ENCODE measurements at places on chromosomes 16 and 17.

DNA sequence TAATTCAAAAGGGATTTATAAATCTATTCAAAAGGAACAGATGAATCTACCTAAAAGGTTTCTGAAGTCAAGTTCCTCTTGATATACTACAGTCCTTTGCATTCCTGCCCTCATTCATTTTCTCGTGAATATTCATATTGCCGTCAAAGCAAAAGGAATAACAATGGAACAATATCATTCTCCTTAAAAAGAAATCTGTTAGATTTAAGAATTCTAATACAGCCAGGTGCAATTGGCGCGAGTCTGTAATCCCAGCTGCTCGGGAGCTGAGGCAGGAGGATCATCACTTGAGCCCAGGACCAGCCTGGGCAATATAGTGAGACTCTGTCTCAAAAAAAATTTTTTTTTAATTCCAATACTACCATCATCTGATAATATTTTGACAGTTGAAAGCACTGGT lies 130.3 kb downstream of the BRIP1 start:
- H3K27me3 ChIP-seq: no peaks in the 10 kb centered on the region
- H3K4me1 ChIP-seq: no peaks in the 10 kb centered on the region

GRCh38 chr17:43530288-43531081 lies 15.7 kb downstream of the ETV4 start:
- H3K4me3 ChIP-seq: no peak overlapping the region
- no peaks in the 10 kb centered on the region for H3K27me3 ChIP-seq
- H3K27ac ChIP-seq: no peak overlapping the region
- no peaks in the 10 kb centered on the region for H3K4me1 ChIP-seq
- DNase-seq: no peak

DNA sequence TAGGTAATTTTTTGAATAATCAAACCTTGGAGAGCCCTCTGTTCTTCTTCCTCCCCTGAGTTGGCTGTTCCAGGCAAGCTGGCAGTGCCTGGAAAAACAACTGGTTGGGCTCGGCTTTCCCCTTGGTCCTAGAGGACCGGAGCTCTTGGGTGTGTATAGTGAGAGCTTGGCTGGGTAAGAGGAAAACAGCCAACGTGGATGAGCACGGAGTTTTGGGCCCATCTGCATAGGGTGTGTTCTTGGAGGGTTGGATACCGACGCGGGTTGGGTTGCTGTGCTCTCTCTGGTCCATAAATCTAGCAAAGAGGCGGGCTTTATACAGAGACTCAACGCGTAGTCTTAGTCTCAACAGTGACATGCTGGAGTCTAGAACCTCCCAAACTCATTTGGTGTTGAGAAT lies 23.2 kb downstream of the ITGB3 start:
- DNase-seq: no peak
- no peak overlapping the region for H3K4me3 ChIP-seq
- H3K27ac ChIP-seq: no peak overlapping the region
- H3K27me3 ChIP-seq: no peaks in the 10 kb centered on the region
- H3K4me1 ChIP-seq: no peaks in the 10 kb centered on the region
- H3K36me3 ChIP-seq: no peaks in the 10 kb centered on the region

GRCh38 chr16:1037394-1038257 lies 34.9 kb upstream of the SSTR5 start:
- no peak overlapping the region for H3K4me3 ChIP-seq
- no peaks in the 10 kb centered on the region for H3K4me1 ChIP-seq
- no peak overlapping the region for H3K27ac ChIP-seq
- no peaks in the 10 kb centered on the region for H3K27me3 ChIP-seq

DNA sequence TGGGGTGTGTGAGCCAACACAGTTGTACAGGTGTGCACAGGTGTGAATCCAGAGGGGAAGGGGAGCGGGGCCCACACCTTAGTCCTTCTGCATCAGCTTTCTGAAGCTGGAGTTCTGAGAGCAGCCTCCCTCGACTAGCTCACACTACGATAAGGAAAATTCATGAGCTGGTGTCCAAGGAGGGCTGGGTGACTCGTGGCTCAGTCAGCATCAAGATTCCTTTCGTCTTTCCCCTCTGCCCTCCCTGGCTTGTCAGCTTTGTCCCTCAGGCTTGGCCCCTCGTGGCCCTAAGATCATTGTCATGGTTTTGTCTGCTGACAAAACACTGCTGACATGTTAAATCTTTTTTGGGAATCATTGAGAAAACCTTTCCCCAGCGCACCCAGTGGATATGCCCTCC lies 47.5 kb downstream of the OR1D5 start:
- no peaks in the 10 kb centered on the region for H3K27me3 ChIP-seq
- H3K27ac ChIP-seq: no peak overlapping the region
- H3K4me1 ChIP-seq: no peaks in the 10 kb centered on the region
- peaks cover 59% of the 10 kb centered on the region for H3K36me3 ChIP-seq
- H3K4me3 ChIP-seq: no peak overlapping the region
- no peak for DNase-seq

DNA sequence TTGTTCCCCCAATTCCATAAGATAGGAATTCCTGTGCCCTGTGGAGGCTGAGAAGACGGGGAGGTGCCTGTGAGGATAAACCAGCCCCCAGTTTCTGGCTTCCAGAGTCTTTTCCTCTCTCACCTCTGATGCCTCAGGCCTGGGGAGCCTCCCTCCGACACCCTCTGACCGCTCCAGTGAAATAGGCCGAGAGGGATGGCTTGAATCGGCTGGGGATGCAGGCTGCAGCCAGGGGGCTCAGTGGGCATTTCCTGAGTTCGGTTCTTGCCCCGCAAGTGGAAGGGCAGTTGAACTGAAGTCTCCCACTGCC lies 339.4 kb downstream of the SEC14L1 start:
- H3K27ac ChIP-seq: peak overlapping the region; percentile 51
- peaks cover 77% of the 10 kb centered on the region for H3K4me1 ChIP-seq
- DNase-seq: no peak
- no peaks in the 10 kb centered on the region for H3K27me3 ChIP-seq
- H3K36me3 ChIP-seq: peaks cover 61% of the 10 kb centered on the region

- H3K4me1 ChIP-seq: no peaks in the 10 kb centered on the region
- no peak overlapping the region for H3K27ac ChIP-seq
- DNase-seq: no peak
- peaks cover 6% of the 10 kb centered on the region for H3K27me3 ChIP-seq
- H3K4me3 ChIP-seq: no peak overlapping the region
- H3K36me3 ChIP-seq: no peaks in the 10 kb centered on the region
Measured at GRCh38 chr16:75781683-75782343, 55.5 kb upstream of the CPHXL start.

- DNase-seq: no peak
- H3K4me1 ChIP-seq: no peaks in the 10 kb centered on the region
- peaks cover 82% of the 10 kb centered on the region for H3K36me3 ChIP-seq
- no peaks in the 10 kb centered on the region for H3K27me3 ChIP-seq
Measured at GRCh38 chr17:67121316-67121891, 77.0 kb downstream of the CACNG1 start.

GRCh38 chr17:69763503-69763902 lies 311.5 kb upstream of the KCNJ16 start:
- no peak overlapping the region for H3K4me3 ChIP-seq
- no peak overlapping the region for H3K27ac ChIP-seq
- H3K36me3 ChIP-seq: no peaks in the 10 kb centered on the region
- H3K27me3 ChIP-seq: no peaks in the 10 kb centered on the region

GRCh38 chr17:30278032-30278431 lies 13.7 kb downstream of the BLMH start:
- H3K36me3 ChIP-seq: peaks cover 45% of the 10 kb centered on the region
- no peaks in the 10 kb centered on the region for H3K27me3 ChIP-seq
- DNase-seq: peak; percentile 23
- H3K4me1 ChIP-seq: no peaks in the 10 kb centered on the region
- H3K27ac ChIP-seq: no peak overlapping the region

GRCh38 chr17:34397265-34397664 lies 34.2 kb upstream of the CCL1 start:
- no peaks in the 10 kb centered on the region for H3K36me3 ChIP-seq
- no peak for DNase-seq
- no peaks in the 10 kb centered on the region for H3K4me1 ChIP-seq
- H3K4me3 ChIP-seq: no peak overlapping the region

GRCh38 chr17:78853926-78854394 lies 13.3 kb upstream of the USP36 start:
- H3K4me3 ChIP-seq: no peak overlapping the region
- DNase-seq: no peak
- H3K4me1 ChIP-seq: no peaks in the 10 kb centered on the region
- H3K27me3 ChIP-seq: no peaks in the 10 kb centered on the region
- no peaks in the 10 kb centered on the region for H3K36me3 ChIP-seq
- H3K27ac ChIP-seq: no peak overlapping the region

GRCh38 chr16:873889-874288 lies 73.4 kb upstream of the GNG13 start:
- H3K36me3 ChIP-seq: no peaks in the 10 kb centered on the region
- no peaks in the 10 kb centered on the region for H3K4me1 ChIP-seq
- no peak overlapping the region for H3K4me3 ChIP-seq
- no peak overlapping the region for H3K27ac ChIP-seq

- H3K27me3 ChIP-seq: peaks cover 2% of the 10 kb centered on the region
- no peaks in the 10 kb centered on the region for H3K36me3 ChIP-seq
- no peak for DNase-seq
- no peaks in the 10 kb centered on the region for H3K4me1 ChIP-seq
- H3K4me3 ChIP-seq: no peak overlapping the region
Measured at GRCh38 chr16:56093055-56093454, 98.2 kb upstream of the GNAO1 start.

DNA sequence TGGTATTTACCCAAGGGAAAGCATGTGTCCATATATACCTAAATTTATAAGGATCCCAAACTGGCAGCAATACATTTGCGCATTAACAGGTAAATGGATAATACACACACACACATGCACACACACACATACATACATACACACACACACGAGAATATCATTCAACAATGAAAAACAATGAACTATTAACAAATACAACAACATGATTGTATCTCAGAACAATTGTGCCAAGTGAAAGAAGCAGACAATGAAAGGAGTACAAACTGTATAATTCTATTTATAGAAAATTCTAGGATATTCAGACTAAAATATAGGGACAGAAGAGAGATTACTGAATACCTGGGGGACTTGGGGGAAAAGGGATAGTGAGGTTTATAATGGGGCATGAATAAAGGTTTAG lies 323.0 kb downstream of the KCNJ2 start:
- no peak for DNase-seq
- H3K27me3 ChIP-seq: no peaks in the 10 kb centered on the region
- H3K4me1 ChIP-seq: no peaks in the 10 kb centered on the region

DNA sequence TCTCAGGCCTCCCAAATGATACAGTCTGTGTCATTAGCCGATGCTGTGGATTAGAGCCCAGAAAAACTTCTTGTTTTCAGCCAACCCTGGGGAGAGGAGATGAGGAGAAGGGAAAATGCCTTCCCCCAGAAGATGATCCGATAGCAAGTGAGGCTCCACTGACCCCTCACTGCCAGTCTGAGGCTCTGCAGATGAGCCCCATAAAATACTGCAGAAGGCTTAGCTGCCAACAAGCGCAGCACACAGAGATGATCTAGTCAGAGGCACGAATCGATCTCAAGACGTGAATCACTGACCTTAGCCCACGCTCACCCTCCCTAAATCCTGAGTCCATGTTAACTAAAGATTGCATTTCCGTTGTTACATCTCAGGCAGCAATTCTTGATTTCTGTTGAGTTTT lies 31.5 kb downstream of the SALL1 start:
- H3K27me3 ChIP-seq: peaks cover 10% of the 10 kb centered on the region
- H3K27ac ChIP-seq: no peak overlapping the region
- no peak for DNase-seq
- no peaks in the 10 kb centered on the region for H3K4me1 ChIP-seq
- no peaks in the 10 kb centered on the region for H3K36me3 ChIP-seq

- no peaks in the 10 kb centered on the region for H3K27me3 ChIP-seq
- peaks cover 38% of the 10 kb centered on the region for H3K4me1 ChIP-seq
- no peak for DNase-seq
- H3K36me3 ChIP-seq: peaks cover 16% of the 10 kb centered on the region
- H3K27ac ChIP-seq: peak overlapping the region; percentile 89
Measured at GRCh38 chr16:56931271-56931891, 561 bp upstream of the HERPUD1 start.

DNA sequence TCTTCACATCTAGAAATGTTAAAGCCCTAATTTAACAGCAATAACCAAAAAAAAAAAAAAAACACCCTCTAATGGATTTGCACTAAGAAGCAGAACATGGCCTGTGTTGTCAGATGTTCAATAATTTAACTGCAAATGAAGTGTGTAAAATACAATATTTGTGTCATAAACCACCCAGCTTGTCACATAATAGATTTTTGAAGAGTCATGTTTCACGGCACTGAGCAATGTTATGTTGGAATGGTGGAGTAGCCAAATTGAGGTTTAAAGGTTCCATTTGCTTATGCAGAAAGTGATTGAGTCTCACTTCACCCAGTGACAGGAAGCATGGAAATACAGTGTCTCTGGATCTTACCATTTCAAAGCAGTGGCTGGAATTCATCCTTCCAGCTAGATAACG lies 173.2 kb upstream of the XYLT1 start:
- H3K4me1 ChIP-seq: no peaks in the 10 kb centered on the region
- no peak overlapping the region for H3K4me3 ChIP-seq
- H3K27me3 ChIP-seq: no peaks in the 10 kb centered on the region
- no peak overlapping the region for H3K27ac ChIP-seq

- no peaks in the 10 kb centered on the region for H3K36me3 ChIP-seq
- DNase-seq: no peak
- no peak overlapping the region for H3K4me3 ChIP-seq
- H3K27me3 ChIP-seq: no peaks in the 10 kb centered on the region
Measured at GRCh38 chr16:19835968-19836421, 48.7 kb downstream of the GPRC5B start.

DNA sequence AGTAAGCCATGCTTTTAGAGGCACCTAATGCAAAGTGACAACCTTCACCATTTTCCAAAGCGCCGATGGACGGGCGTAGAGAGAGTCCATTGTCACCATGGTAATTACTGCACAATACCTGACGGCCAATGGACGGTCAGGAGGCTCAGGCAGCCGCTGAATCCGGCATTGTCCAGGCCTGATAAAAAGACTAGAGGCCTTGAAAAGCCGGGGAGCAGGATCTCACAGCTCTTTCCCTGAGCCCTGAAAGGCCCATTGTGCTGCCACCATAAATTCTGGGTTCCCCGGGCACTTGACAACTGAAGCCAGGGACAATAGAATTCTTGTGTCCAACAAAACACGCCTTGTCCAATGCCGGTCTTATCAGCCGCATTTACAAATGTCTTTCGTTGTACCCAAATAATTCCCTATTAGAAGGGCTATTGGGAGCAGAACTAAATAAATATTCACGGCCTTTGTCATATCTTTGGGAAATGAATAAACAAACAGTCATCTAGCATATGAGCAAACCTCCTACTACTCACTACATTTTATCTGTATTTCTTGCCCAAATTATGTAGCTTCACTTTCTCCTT lies 62.4 kb downstream of the CDH11 start:
- H3K4me1 ChIP-seq: no peaks in the 10 kb centered on the region
- no peaks in the 10 kb centered on the region for H3K36me3 ChIP-seq
- H3K27ac ChIP-seq: no peak overlapping the region
- H3K4me3 ChIP-seq: no peak overlapping the region

GRCh38 chr17:20280851-20281250 lies 186.5 kb downstream of the LGALS9B start:
- no peak overlapping the region for H3K4me3 ChIP-seq
- no peaks in the 10 kb centered on the region for H3K4me1 ChIP-seq

GRCh38 chr17:49588726-49589576 lies 13.3 kb downstream of the NXPH3 start:
- H3K4me3 ChIP-seq: no peak overlapping the region
- DNase-seq: no peak
- no peak overlapping the region for H3K27ac ChIP-seq

Data from CD4-positive, CD25-positive, alpha-beta regulatory T cell (primary cell).